Endothelial cell of coronary artery (primary cell): ENCODE measurements at places on chromosomes 12 and 14. TPM values are rescaled to one million over a fixed set of nuclear protein-coding genes. Genes with fewer than 3 reads are reported as not detected.

Gene HOXC13
- not detected in 2 replicates for total RNA-seq

Gene RNASE7
- total RNA-seq = not detected in 2 replicates

Gene C12orf54
- not detected in 2 replicates for total RNA-seq

Gene CPNE6
- not detected in 2 replicates for total RNA-seq

Gene SOCS4
- 17.6 and 21.6 TPM in 2 replicates for total RNA-seq

Gene ENDOU
- 0.09 TPM in 1 of 2 replicates, not detected in the other for total RNA-seq

Gene ZFHX2
- 0.27 and 0.38 TPM in 2 replicates for total RNA-seq
